ENCODE measurements at places on chromosomes 5 and 9. TPM values are rescaled to one million over a fixed set of nuclear protein-coding genes. Genes with fewer than 3 reads are reported as not detected.

DNA sequence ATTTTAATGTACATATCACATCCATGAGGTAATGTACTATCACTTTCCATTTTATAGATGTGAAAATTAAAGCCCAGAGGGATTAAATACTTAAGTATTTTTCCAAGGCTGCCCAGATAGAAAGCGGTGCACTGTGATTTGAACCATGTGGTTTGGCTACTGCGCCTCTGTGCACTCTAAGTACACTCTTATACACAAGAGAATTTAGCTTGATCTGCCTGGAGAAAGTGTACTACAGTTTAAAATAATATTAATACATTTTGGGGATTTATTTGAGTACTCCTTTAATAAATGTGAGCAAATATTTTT, 360.4 kb upstream of the ACTBL2 start:
- DNase-seq = no peak

DNA sequence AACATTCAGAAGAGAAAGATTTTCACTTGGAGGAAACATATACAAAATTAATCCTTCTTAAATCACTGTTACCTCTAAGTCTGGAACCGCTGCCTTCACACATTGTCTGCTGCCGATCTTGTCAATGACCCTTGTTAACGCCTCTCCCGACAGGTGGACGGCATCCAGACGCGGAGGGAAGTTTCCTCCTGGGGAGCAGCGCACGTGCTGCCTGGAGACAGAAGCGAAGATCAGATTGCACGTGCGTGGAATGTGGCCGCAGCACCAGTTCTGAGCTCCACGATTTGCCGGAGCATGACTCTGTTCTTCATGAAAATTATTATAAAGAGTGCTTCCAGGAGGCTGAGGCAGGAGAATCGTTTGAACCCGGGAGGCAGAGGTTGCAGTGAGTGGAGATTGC, 183.6 kb upstream of the IRX4 start:
- no peak for DNase-seq

GRCh38 chr5:36741128-36741527, 134.7 kb downstream of the SLC1A3 start:
- no peak for DNase-seq

The HRH2 gene
- total RNA-seq = 3.3 TPM

The INPP5E gene
- total RNA-seq = 20.4 TPM

The GAS1 gene
- total RNA-seq = 2.7 TPM

Data from H9 (cell line).